AG08396 (cell line): ENCODE measurements at places on chromosomes 6 and 20.

GRCh38 chr6:47118611-47119010, 76.5 kb upstream of the ADGRF1 start:
- no peak for DNase-seq

DNA sequence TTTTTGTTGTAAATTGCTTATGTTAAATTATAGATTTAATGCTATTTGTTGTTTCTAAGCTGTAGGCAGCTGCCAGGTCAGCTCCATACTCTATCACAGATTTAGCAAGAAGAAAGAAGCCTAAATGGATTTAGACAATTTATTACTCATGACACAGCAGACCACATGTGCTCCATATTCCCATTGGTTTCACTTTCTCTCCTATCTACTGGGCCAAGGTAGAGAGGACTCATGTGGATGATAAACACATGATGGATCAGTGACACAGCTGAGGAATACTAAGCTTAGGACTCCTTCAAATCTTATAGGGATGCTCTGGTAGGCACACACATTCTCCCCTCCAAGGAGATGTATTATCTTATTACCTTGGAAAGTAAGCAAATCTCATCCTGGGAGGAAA, 553.0 kb upstream of the ADGRB3 start:
- no peak for DNase-seq

DNA sequence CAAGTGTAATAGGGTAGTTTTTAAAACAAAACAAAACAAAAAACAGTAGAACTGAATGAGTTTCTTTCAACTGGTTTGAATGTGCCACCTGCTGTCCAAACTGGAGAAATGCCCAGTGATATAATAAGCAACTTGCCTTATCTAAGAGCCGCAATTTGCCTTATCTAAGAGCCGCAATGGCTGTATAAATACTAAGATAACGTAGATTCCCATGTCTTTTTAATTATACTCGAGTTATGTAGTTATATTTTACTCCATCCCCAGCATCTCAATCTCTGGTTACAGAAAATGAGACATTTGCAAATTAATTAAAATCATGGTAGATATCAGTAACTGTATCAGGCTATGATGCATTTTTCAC, 67.2 kb downstream of the RPP40 start:
- DNase-seq, result peak; percentile 56

- no peak for DNase-seq
Observed at GRCh38 chr6:155219299-155219698, 44.5 kb upstream of the CLDN20 start.

- no peak for DNase-seq
Observed at GRCh38 chr6:14274546-14275492, 157.2 kb downstream of the CD83 start.

DNA sequence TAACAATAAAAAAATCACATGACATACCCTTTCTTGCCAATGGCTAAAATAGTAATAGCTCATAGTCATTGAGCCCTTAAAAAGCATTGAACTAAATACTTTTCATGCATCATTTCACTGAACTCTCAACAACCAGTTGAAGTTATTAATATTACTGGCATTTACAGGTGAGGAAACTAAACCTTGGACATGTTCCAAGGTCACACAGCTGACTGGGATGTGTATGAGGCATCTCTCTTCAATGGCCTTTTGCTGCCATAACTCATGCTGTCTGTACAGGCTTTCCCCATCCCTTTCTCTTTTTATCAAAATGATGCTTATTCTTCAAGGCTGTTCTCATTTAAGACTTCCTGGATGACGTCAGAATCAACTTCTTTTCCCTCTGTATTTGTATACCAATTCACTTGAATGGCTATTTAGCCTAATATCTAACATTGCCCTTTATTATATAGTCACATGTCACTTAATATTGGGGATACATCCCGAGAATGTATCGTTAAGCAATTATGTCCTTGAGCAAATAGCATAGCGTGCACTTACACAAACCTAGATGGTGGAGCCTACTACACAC, 476.4 kb downstream of the KIF16B start:
- DNase-seq, result no peak

- no peak for DNase-seq
Observed at GRCh38 chr6:150491131-150491810, 108.4 kb upstream of the PLEKHG1 start.
